Coronary artery (tissue), 2 donors: ENCODE measurements at places on chromosomes 2 and 18.

DNA sequence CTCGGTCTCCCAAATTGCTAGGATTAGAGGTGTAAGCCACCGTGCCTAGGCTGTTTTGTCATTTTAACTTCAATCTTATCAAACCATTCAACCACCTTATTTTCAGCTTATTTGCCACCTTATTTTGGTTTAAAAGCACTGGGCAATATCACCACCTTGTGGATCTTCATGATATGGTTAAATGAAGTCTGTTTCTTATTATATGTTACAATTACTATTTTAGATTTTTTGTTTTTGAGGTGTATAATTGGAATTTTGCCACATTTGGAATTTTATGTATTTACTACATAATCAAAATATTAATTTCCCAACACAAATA, 43.8 kb upstream of the SCN9A start:
- no peak for DNase-seq

GRCh38 chr2:215777465-215778044, 235.8 kb downstream of the MREG start:
- no peak for DNase-seq

DNA sequence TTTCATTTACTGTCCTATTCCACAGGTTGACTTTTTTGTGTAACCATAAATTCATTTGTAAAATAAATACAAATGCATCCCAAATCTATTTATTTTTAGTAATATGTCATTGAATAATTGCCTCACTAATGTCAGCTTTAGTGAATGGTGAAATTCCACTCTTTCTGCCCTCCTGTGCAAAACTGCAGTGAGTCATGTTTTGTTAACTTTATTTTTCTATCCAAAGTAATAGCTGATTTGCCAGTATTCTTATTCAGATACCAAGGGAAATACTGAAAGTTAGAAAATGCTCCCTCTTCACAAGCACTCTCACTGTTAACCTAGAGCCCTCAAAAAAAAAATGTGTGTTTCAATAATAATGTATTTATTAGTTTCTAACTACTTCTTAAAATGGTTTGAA, 322.8 kb downstream of the RIT2 start:
- DNase-seq, result no peak

DNA sequence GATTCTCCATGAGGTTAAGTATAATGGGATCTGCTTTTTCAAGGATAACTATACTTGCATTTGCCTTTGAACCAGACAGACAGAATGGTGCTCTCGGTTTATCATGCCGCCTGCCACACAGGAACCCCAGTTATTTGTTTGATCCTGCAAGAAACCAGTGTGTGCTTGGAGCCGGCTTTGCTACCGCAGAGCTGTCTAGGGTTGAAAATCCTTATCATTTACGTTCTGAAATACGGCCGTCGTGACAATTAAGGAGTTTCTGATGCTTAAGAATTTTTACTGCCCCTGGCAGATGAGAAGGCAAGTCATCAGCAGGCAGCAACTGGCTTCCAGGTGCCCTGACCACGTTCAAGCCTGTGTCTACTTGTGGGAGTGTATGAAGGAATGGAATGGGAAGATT, 112.0 kb downstream of the GBX2 start:
- DNase-seq, result no peak

DNA sequence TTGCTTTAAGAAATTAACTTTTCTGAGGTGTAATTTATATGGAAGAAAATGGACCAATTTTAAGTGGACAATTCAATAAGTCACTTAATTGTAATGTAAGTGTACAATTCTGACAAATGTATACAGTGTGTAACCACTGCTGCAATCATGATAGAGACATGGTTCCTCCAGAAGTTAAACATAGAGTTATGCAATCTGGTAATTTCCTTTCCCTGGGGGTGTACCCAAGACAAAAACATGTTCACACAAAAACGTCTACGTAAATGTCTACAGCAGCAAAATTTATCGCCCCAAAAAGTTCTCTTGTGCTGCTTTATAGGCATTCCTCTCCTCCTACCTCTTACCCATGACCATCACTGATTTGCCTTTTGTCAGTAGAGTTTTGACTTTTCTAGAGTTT, 141.5 kb downstream of the AQP4 start:
- DNase-seq, result no peak

- DNase-seq, result no peak
These were observed 6.3 kb downstream of the STARD7 start for GRCh38 chr2:96202152-96202854.

- no peak for DNase-seq
These were observed 146.2 kb upstream of the MSH6 start for GRCh38 chr2:47636596-47637264.

DNA sequence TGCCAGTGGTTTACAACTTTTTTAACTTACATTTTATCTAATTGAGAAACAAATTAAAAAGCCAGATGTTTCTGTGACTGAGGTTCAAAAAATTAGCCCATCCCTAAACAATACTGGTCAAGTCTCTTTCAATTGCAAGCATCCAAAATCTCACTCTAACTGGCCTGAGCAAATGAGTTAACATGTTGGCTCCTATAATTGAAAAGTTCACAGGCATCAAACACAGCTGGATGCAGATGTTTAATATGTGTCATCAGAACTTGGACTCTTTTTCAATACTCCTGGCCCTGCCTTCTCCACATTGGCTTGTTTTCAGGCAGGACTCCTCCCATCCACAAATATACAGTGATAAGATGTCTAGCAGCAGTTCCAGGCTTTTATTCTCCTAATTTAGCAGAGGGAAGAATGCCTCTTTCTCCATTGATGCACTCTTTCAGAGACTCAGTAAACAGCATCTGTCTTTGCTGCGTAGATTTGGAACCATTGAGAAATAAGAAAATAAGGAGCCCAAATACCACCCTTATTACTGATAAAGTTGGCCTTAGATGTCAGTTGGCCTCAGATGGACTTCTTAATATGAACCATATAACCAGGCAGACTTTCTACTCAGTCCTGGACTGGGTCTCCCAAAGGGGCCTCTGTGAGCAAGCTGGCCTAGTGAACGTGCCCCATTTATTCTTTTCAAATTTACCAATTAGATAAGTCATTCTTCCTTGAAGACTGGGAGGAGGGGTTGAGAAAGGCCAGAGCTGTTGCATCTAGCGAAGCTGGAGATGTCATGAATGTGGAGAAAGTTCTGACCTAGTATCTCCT, 30.4 kb upstream of the FN1 start:
- DNase-seq, result no peak

DNA sequence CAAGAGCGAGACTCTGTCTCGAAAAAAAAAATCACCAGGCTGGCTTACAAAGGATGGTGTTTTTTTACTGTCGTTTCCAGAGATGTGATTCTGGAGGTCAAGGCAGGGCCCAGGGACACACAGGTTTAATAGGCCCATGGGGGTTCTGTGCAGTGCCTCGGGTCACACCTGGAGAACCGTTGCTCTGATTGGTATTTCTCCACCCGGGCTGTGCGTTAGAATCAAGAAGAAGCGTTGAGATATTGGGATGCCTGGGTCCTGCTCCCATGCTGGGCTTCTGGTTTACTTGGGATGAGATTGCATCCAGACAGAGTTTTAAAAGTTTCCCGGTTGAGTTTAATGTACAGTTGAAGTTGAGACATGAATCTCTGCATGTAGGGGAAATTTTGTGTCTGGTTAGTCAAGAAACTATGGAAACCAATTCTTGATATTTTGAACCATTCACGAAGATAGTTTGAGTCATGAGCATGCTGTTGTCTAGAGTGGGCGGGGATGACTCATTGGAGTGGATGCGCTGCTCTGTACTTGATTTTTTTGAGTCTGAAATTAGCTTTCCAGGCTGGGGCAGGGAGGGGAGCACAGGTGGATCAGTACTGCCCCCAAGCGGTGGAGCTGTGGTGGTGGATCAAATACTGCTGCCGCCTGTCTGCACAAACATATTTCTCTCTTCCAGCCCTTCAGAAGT, 50.1 kb downstream of the GREB1 start:
- no peak for DNase-seq

DNA sequence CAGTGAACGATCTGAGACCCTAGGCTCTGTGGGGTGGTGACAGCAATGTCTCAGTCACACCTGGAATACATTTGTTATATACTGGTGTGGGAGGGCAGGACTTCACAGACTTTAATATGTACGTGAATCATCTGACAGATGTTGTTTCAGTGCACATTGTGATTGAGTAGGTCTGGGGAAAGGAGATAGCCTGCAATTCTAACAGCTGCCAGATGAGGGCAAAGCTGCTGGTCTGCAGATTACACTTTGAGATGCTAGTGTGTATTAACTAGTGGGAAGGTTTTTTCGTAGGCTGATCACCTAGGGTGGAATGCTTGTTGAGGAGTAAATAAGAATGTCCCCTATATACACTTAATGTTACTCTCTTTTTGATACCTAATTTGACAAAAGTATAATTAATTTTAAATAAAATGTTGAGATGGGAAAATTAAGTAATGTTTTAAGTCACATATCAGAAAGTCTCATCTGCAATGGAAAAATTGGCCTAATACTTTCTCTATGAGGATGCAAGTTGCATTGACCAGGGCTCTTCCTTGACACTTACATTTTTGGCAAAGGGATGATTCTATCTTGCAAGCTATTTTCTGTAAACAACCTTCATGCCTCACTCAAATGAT, 496.9 kb upstream of the HNMT start:
- no peak for DNase-seq

GRCh38 chr2:25251422-25252273, 83.3 kb upstream of the POMC start:
- no peak for DNase-seq

GRCh38 chr2:8822218-8822617, 15.2 kb downstream of the KIDINS220 start:
- no peak for DNase-seq

GRCh38 chr2:218873359-218874194, 7.1 kb upstream of the WNT10A start:
- DNase-seq, result no peak

DNA sequence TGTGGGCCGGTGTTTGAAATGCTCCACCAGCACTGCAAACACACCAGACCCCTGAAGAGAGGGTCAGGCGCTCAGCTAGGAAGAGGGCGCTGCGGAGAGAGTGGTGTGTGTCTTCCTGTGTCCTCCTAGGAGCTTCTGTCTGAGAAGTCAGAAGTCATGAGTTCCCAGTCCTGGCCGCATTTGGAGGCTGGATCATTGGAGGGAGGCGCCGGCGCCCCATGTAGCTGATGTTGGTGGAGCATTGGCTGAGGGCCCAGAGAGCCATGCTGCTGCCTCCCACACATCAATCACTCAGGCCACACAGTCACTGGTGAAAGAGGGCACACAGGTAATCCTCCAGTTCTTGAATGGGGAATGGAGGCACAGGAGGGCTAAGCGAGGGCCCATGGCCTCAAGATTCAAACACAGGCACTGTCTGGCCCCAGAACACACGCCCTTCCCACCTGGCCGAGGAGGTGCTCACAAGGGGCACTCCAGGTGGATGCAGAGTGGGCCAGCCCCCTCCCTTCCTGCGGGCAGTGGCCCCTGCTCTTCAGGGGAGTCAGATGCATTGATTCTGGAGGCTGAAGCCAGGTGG, 66.3 kb downstream of the RRM2 start:
- no peak for DNase-seq

- no peak for DNase-seq
These were observed 124.8 kb downstream of the PHLPP1 start for GRCh38 chr18:62839874-62840713.

- DNase-seq, result no peak
These were observed 232.5 kb downstream of the MYT1L start for GRCh38 chr2:2098458-2099167.

- DNase-seq, result no peak
These were observed 259.1 kb upstream of the RBMS1 start for GRCh38 chr2:160752475-160753330.

GRCh38 chr2:39114771-39115170, 6.1 kb downstream of the SOS1 start:
- DNase-seq, result no peak

- no peak for DNase-seq
These were observed 43.7 kb downstream of the PTPN2 start for GRCh38 chr18:12840382-12840781.

GRCh38 chr2:47058003-47058931, 96.8 kb downstream of the STPG4 start:
- DNase-seq, result no peak

DNA sequence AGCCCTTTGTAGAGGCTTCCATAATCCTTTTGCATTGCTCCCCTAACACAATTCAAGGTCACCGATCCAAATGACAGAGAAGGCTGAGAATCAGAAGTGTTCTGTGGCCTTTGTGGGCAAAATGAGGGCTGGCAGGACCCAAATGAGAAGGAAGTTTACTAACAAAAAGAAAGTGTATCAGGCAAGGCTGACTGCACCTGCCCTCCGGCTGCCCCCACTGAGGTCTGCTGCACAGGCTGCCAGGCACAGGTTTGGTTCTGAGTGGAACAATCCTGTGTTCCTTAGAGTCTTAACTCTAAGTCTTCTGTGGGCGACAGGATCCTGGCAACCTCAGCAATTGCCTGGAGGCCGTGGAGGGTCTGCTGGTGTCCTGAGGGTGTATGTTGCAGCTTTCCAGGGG, 568.5 kb downstream of the CMPK2 start:
- no peak for DNase-seq
